Stimulated activated CD4-positive, alpha-beta T cell treated with anti-CD3 and anti-CD28 coated beads, Interleukin-15, amount 100 ng/mL, for 24 hours (primary cell): ENCODE measurements at places on chromosomes 11 and 22.

- no peak for DNase-seq
Observed at GRCh38 chr11:69540118-69541000, 58.9 kb downstream of the LINC01488 start.

- no peak for DNase-seq
Observed at GRCh38 chr22:30272781-30273601, 6.3 kb upstream of the OSM start.

- peak; percentile 90 for DNase-seq
Observed at GRCh38 chr22:44684506-44685383, 17.3 kb upstream of the PRR5 start.

DNA sequence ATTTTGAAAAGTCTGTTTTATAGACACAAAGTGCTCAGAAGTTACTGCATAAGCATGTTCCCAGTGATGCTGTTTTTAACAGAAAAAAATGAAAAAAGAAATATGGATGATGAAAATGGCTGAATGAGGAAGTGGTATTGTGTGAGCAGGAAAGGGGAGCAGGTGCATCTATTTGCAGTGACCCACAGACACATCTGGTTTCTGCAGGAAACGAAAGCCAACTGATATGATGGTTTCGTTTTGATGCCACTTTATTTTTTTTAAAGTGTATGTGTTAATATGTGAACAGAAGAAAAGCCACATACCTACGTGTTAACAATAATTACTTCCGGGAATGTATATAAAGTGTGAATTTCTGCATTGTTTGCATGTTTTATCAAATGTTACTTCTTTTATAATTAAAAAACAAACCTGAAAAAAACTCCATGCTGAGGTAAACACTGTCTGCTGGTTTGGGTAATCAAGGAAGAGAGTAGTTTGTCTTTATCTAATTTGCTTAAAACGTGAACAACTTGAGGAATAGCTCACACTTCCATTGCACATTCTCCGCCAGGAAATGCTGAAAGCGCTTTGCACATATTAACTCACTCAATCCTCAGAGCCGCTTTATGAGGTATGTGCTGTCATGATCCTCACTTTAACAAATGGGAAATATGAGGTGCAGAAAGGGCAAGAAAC, 1335.9 kb downstream of the TBC1D22A start:
- peak; percentile 16 for DNase-seq

- no peak for DNase-seq
Observed at GRCh38 chr11:65492387-65492636, 6.5 kb upstream of the MALAT1 start.

DNA sequence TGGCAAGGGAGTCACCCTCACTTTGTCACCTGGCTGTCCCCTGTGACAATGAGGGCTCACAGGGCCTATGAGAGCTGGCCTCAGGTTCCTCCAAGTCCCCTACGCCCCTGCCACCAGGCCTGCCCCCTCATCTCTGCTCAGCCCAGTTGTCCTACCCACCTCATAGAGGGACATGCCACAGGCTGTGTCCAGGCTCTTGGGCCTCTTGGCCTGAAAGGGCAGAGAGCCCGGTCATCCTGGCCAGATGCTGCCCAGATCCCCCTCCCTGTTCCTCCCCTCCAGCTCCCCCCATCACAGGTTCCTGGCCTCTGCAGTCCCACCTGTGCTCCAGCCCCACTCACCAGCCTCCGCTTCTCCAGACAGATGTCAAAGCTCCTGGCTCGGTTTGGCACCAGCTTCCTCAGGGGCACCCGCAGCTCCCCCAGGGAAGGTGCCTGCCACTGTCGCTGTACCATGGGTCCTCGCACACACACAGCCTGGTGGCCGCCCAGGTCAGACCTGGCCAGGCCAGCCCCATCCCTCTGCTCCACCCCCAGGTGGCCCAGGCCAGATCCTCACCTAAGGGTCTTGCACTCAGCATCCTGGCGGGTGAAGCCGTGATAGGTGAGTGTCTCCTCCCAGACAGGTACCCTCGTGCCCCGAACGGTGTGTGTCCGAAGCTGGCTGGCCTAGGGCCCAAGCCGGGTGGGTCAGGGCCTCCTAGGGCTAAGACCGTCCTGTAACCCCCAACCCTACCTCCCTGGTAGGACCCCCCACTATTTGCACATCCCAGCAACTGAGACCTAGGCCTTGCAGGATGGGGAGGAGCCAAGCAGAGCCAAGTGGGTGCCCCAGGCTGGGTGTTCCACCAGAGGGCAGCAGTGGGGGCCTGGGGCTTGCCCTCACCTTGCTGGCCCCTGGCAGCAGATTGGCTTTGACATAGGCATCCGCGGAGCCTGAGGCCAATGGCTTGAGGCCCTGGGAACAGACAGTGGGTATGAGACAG, 8.3 kb downstream of the NDUFV1 start:
- peak; percentile 77 for DNase-seq
